ENCODE measurements at places on chromosomes 6 and 20. TPM values are rescaled to one million over a fixed set of nuclear protein-coding genes. Genes with fewer than 3 reads are reported as not detected.

Gene GNAS-AS1
- not detected for polyA plus RNA-seq

Gene USP49
- polyA plus RNA-seq = 4.3 TPM

Gene RNF182
- not detected for polyA plus RNA-seq

Gene ERVFRD-1
- not detected for polyA plus RNA-seq

Gene MYLK2
- polyA plus RNA-seq = 0.04 TPM

Gene TSHZ2
- 0.01 TPM for polyA plus RNA-seq

Gene DSN1
- polyA plus RNA-seq = 18.7 TPM

Gene HLA-DOA
- 0.03 TPM for polyA plus RNA-seq

Gene PSORS1C2
- not detected for polyA plus RNA-seq

Gene CDYL
- 22.8 TPM for polyA plus RNA-seq

Gene OXT
- polyA plus RNA-seq = not detected

Gene CLIC5
- not detected for polyA plus RNA-seq

Gene MAP3K7
- polyA plus RNA-seq = 22.0 TPM

Gene PPP1R16B
- polyA plus RNA-seq = 0.09 TPM

Gene FHL5
- polyA plus RNA-seq = not detected

Gene SEL1L2
- not detected for polyA plus RNA-seq

Gene APMAP
- 177 TPM for polyA plus RNA-seq

Gene IL20RA
- polyA plus RNA-seq = not detected

Gene SLC39A7
- 181 TPM for polyA plus RNA-seq

Gene GSTA3
- polyA plus RNA-seq = not detected

Gene STX7
- 28.0 TPM for polyA plus RNA-seq

Gene SFTA2
- not detected for polyA plus RNA-seq

Gene SLC12A5
- polyA plus RNA-seq = 5.6 TPM

Data from HepG2 (cell line).